Temporal lobe (tissue), 4 donors: ENCODE measurements at places on chromosomes 1 and 21. TPM values are rescaled to one million over a fixed set of nuclear protein-coding genes. Genes with fewer than 3 reads are reported as not detected.

The DNM3 gene
- 94.2 TPM for total RNA-seq

The KRTAP19-1 gene
- not detected for total RNA-seq

The NID1 gene
- 24.3 TPM for total RNA-seq

The CYB5RL gene
- 3.9 TPM for total RNA-seq

The F13B gene
- not detected for total RNA-seq

The ENO1 gene
- 223 TPM for total RNA-seq

The WNT3A gene
- not detected for total RNA-seq

The MYOC gene
- total RNA-seq = 0.25 TPM

The LRRC38 gene
- total RNA-seq = under 0.01 TPM

The C1orf210 gene
- total RNA-seq = not detected

The RHBDL2 gene
- total RNA-seq = under 0.01 TPM

The SIM2 gene
- not detected for total RNA-seq

The MYOG gene
- total RNA-seq = not detected

The TRIM58 gene
- 5.7 TPM for total RNA-seq

The CTSS gene
- total RNA-seq = 9.8 TPM

The C1orf87 gene
- total RNA-seq = under 0.01 TPM

The DNASE2B gene
- not detected for total RNA-seq

The PTPN7 gene
- 0.25 TPM for total RNA-seq

The PRDX6 gene
- 23.8 TPM for total RNA-seq

The CA14 gene
- 1.7 TPM for total RNA-seq

The SOX13 gene
- 2.2 TPM for total RNA-seq

The TLR5 gene
- 0.49 TPM for total RNA-seq

The ZDHHC18 gene
- 5.4 TPM for total RNA-seq

The KANK4 gene
- total RNA-seq = 0.74 TPM

The S100A10 gene
- 3.9 TPM for total RNA-seq

The INSRR gene
- total RNA-seq = 0.25 TPM

The IQGAP3 gene
- 0.98 TPM for total RNA-seq

The AMY2A gene
- total RNA-seq = 0.25 TPM

The BRDT gene
- not detected for total RNA-seq

The NMNAT2 gene
- total RNA-seq = 58.3 TPM

The LAX1 gene
- total RNA-seq = not detected
